ENCODE measurements at places on chromosomes 5 and 9.

DNA sequence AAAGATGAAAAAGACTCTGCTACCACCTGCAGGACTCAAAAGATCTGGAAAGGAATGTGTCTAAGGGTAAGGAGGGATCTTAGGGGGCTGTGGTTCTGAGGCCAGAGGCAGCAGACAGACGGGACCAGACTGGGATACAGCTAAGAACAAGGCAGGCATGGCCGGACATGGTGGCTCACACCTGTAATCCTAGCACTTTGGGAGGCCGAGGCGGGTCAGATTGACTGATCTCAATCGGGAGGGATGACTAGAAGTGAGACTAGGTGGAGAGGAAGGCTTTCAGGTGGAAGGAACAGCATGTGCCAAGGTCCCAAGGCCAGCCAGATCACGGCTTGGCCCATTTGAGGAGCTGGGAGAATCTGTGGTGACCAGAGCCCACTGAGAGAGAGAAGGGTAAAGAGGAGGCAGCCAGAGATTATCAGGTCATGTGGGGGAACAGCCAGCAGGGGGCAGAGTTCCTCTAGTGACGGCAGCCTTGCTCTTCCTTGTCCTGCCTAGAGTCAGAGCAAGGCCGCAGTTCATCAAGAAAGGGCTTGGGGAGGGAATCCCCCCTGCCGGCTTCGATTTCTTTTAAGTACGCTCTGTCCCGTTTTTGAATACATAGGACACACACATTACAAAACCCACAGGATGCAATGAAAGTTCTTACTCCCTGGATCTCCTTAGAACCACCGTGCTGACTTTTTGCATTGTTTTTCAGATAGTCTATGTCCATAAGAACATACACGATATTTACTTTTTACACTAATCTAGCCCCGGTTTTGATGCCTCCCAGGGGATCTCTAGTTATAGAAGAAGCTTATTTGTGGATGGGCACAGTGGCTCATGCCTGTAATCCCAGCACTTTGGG, 2.6 kb upstream of the OLFML2A start:
- DNase-seq: peak; percentile 94

DNA sequence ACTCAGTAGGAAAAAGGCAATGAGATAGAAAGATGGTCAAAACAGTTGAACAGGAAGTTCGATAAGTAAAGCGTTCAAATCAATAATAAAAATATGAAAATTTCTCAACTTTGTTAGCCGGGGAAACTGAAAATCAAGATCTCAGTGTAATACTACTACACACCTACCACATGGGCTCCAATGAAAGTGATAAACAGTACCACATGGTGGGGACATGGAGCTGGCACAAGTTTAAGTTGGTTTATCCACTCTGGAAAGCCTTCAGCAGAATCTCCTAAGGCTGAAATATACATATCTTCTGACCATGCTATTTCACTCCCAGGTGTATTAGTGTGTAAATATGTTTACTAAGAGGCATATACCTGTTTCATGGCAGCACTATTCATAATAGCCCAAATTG, 126.8 kb downstream of the NXNL2 start:
- no peak for DNase-seq

GRCh38 chr9:71769175-71770161, 1.2 kb upstream of the CEMIP2 start:
- peak; percentile 94 for DNase-seq

- DNase-seq: peak; percentile 44
Observed at GRCh38 chr9:134225186-134225585, 60.8 kb upstream of the RNU6ATAC start.

DNA sequence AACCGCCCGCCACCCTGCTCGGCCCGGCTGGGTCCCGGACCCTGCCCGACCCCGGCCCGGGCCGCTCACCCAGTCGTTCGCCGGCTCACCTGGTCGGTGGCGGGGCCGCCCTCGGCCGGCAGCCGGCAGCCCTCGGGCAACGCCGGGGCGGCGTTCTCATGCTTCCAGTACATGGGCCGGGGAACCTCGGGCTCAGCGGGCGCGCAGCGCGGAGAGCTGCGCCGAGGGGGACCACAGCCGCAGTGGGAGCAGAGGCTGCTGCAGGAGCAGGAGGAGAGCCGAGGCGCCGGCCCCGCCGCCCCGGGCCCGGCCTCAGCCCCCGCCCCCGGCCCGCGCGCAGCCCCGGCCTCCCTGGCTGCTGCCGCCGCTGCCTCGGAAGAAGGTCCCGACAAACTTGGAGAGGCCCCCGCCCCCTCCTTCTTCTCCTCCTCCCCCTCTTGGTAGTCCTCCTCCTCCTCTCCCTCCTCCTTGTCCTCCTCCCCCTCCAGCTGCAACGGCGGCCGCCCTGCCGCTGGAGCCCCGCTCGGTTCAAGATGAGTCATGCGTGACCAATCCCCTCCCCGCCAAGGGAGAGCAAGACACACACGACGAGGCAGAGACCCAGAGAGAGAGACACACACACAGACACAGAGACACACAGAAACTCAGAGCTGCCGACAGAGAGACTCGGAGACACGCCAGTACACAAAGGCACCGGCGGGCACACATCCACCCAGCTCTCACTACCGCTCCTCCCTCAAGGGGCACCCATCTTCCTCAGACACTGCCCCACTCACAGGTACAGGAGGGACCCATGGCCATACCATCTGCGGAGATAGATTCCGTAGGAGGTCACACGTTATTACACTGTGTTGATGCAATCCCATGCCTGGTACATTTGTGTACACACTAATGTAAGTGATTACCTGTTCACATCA, at the start of gene LHX6:
TSS of gene LHX6 (minus strand) at position 390 of the 917 bp plus-strand sequence. CDS start at position 173, 217 bp downstream.
- DNase-seq: no peak

Measured in posterior vena cava (tissue), 2 donors.